Neural cell (in vitro differentiated cells): ENCODE measurements at places on chromosomes 4 and X. TPM values are rescaled to one million over a fixed set of nuclear protein-coding genes. Genes with fewer than 3 reads are reported as not detected.

The GPR173 gene
- 26.9 and 30.8 TPM in 2 replicates for polyA plus RNA-seq

The AADAT gene
- 62.0 and 79.3 TPM in 2 replicates for polyA plus RNA-seq

The FGF2 gene
- polyA plus RNA-seq, result 5.2 and 5.8 TPM in 2 replicates

The IL15 gene
- 0.06 TPM in 1 of 2 replicates, not detected in the other for polyA plus RNA-seq

The SPACA5 gene
- not detected in 2 replicates for polyA plus RNA-seq

The RBM47 gene
- 1.7 and 2.4 TPM in 2 replicates for polyA plus RNA-seq
